NCI-H1092 treated with DMSO at 0.1 percent for 48 hours (cell line): ENCODE measurements at places on chromosomes 6 and 20.

DNA sequence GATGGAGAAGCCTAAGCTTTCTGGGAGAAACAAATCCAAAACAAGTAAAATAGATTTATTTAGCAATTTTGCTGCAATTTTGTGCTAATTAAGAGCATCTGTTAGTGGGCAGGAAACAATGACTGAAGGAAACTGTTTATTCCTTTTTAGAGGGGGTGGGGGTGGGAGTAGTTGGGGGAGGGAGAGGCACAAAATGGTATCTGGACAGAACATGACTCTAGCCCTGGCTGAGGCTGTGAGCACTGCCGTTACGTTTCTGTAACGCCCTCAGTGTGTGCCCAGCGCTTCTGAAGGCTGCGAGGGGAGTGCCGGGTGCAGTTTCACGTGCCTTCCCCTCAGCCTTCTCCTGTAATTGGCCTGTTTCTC, 28.8 kb downstream of the METTL24 start:
- DNase-seq: no peak

DNA sequence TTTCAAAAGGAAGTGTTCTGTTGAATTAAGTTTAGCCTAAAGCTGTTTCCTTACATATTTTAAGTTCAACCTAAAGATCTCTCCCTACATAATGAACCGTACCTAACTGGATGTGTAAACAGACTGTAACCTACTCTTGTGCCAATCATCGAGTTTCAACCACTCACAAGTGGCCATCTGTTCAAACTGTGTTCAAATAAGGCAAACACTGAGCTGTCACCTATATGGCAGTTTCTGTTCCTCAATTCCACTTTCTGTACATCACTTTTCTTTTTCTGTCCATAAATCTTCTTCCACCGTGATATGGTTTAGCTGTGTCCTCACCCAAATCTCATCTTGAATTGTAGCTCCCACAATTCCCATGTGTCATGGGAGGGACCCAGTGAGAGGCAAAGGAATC, 428.6 kb downstream of the HACE1 start:
- DNase-seq: no peak

- no peak for DNase-seq
Measured at GRCh38 chr6:170047823-170048222, 243.1 kb downstream of the DLL1 start.

DNA sequence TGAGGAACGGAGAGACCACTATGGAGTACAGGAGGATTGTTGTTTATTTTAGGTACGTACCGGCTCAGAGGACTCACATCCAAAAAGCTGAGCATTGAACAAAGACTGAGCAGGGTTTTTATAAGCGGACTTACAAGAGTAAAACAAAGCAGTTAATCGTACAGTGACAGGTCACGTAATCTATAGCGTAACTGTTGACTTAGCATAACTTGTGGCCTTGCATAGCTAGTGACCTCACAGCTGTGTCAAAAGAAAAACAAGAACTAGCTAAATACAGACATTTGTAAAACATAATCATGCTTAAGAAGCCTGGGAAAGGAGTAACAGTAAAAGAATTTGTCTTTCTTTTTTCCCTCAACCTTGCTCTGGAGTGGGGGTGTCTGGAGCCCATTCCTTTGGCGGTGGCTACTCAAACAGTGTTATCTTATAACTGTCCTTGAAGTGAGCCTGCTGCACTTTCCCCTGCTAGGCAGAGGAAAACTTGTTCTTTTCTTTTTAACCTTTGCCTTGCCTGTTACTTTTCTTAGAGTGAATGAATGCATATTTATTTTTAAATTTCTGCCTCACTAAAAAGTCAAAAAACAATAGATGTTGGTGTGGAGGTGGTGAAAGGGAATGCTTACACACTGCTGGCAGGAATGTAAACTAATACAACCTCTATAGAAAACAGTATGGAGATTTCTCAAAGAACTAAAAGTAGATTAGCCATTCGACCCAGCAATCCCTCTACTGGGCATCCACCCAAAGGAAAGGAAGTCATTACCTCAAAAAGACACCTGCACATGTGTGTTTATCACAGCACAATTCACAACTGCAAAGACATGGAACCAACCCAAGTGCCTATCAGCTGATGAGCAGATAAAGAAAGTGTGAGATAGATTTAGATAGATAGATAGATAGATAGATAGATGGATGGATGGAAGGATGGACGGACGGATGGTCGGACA, 109.0 kb downstream of the TAF4 start:
- DNase-seq: no peak

GRCh38 chr6:25485821-25486534, 166.0 kb upstream of the SCGN start:
- DNase-seq: peak; percentile 84

- peak; percentile 6 for DNase-seq
Measured at GRCh38 chr6:79646006-79646405, 14.9 kb downstream of the SH3BGRL2 start.

DNA sequence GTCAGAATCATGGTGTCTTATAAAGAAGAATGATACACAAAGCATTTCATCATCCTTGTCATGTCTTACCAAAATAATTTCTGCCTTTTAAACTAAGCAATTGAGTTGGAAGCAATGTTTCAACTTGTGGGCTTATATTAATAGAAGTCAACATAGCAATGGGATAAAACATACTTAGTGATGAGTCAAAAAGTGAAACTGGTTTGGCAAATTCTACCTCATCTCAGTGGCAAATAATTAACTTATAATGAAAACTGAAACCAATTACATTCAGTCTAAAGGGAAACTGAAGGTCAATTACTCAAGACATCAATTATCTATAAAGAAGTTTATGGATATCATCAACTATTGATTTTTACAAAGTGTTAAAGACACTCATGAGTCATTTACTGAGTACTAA, 463.8 kb downstream of the BMP2 start:
- DNase-seq: no peak

GRCh38 chr6:107179004-107179403, 63.7 kb upstream of the BEND3 start:
- DNase-seq: no peak

- DNase-seq: no peak
Measured at GRCh38 chr6:143859891-143860660, 4.2 kb upstream of the ZC2HC1B start.

DNA sequence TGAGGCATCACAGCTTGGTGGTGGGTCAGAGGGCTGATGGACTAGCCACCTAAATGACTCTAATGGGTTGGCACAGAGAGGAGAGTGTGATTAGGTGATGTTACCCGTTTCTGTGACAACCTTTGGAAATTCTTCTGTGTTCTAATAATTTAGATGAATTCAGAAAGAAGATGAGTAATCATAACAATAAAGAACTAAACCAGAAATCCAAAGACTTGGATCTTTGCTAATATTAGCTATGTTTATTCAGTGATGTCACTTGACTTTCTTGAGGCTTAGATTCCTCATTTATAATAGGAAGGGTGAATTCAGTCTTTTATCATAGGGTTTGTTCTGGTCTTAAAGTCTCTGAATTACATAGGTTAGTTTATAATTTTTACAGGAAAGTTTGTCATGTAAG, 19.9 kb downstream of the CRYBG1 start:
- DNase-seq: no peak
